CD4-positive, alpha-beta T cell (primary cell): ENCODE measurements at places on chromosomes 16 and 17.

DNA sequence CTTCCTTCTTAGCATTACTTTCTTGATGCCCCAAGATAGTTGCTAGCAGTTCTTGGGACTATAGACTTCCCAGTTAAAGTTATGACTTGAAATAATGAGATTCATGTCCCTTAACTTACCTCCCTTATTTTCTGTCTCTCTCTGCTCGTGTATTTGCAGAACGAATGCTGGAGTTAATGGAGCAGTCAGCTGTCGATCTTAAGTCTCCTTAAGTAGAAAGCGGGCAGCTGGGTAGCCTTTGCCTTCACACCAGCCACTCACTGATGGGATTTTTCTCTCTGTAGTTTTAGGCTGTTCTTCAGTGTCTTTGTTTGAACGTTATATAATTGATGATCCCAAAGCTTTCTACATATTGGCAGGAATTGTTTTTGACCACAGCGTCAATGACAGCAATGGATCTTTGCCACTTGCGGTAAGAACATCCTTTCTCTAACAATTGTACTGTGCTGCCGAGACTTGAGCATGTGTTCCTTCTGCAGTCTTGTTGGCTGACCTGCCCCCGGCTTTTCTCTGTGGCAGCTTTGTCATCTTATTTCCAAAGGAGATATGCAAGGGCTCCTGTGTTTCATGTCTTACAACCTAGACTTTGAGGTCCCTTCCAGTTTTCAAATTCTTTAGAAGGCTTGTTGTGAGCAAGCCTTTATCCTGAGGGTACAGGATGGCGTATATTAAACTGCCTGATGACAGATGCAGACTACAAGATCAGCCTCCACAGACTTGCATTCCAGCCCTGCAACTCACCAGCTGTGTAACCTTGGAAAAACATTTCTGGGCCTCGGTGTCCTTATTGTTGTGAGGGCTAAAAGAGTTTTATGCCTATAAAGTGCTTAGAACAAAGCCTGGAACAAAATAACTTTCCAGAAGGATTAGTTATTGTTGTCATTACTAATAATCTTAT is 25.1 kb upstream of the ABCA3 start:
- no peak for DNase-seq

GRCh38 chr17:14058051-14058450 is 11.3 kb upstream of the COX10 start:
- DNase-seq, result no peak

- no peak for DNase-seq
Observed at GRCh38 chr17:56742601-56743000, 91.1 kb downstream of the C17orf67 start.

DNA sequence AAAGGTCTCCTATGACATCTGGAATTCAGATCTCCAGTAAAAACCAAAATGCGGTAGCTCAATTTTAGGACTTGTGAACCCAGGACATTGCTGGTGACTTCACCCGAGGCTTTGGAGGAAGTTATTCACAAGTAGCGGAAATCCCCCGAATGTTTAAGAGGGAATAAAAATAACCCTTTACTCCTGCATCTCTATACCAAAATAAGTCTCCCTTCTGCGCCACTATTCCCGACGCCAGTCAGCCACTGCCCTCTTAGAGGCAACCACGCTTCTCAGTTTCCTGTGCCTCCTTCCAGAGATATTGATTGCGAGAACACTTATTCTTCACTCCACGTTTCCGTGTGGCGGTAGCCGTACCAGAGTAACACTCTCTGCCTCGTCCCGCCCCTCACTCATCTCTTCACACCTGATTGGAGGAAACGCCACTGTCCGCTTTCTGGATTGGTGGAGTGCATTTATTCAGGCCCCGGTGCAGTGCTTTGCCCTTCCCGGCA is 27.4 kb downstream of the EMP2 start:
- DNase-seq, result peak; percentile 36

- DNase-seq, result no peak
Observed at GRCh38 chr17:34443619-34444469, 80.8 kb upstream of the CCL1 start.

GRCh38 chr17:65967372-65967771 is 224.6 kb downstream of the CEP112 start:
- DNase-seq, result no peak

- no peak for DNase-seq
Observed at GRCh38 chr16:65200857-65201256, 79.0 kb upstream of the CDH11 start.

GRCh38 chr17:82493226-82493781 is 26.2 kb upstream of the FOXK2 start:
- no peak for DNase-seq

DNA sequence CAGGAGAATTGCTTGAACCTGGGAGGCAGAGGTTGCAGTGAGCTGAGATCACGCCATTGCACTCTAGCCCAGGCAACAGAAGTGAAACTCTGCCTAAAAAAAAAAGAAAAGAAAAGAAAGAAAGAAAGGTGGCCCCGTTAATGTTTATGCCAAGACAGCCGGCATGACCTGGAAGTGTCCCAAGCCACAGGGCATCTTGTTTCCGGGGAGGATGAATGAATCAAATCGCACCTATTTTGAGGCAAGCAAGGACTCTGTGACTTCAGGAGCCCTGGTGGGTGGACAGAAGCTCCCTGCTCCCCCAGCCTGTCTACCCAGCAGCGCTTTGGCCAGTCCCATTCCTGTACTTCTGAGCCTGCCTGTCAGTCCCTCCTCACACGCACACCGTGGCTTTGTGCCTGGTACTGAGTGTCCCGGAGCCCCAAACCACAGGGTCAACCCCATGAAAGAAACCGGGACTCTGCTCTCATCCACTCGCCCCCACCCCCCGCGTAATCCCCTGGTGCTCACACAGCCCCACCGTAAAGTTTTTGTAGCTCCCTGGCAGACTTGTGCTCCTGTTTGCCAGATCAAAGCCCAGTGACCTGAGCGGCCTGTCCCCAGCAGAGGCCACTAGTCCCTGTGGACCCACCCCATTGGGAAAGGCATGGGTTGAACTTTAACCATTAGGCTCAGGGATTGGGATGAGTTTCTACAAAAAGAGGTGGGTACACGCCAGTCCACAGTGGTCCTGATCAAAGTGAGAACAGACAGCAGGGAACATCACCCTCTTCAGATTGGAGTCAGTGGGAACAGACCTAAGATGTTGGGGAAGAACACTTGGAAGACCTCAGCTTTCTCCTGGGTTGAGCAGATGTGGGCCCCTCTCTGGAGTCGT is 19.3 kb downstream of the CD2BP2 start:
- DNase-seq, result no peak

DNA sequence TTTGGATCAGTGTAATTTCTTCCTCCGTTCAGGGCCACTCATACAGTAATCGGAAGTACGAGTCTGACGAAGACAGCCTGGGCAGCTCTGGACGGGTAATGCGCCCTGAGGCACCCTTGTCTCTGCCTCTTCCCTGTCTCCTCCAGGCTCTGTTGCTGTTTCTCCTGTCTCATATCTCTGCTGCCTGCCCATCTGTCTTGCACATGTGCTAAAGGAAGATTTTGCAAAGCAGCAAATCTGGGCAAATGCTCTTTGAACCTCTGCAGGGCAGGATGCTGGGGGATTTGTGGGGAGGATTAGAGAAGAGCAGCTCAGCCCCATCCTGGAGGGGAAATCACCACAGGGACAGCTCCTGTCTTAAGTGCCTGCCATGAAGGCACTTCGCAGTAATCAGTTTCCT is 32.4 kb upstream of the POLR3E start:
- no peak for DNase-seq

GRCh38 chr17:21287703-21288449 is 3.4 kb downstream of the MAP2K3 start:
- peak; percentile 92 for DNase-seq

DNA sequence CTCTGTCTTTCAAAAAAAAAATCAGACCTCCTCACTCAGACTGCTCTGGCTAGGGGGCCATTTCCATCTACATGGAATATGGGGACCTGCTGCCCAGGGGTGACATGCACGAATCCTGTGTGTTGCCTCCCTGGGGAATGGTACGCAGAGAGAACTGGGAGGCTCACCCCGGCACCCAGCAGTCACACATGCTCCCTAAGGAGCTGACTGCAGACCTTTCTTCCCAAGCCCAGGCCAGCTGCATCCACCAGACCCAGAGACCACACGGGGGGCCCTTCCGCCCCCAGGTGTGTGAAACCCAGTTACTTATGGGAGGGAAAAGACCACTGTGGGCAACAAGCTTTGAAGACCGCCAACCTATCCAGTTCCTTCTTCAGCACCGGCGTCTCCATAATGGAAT is 7.2 kb upstream of the NLRC3 start:
- no peak for DNase-seq

DNA sequence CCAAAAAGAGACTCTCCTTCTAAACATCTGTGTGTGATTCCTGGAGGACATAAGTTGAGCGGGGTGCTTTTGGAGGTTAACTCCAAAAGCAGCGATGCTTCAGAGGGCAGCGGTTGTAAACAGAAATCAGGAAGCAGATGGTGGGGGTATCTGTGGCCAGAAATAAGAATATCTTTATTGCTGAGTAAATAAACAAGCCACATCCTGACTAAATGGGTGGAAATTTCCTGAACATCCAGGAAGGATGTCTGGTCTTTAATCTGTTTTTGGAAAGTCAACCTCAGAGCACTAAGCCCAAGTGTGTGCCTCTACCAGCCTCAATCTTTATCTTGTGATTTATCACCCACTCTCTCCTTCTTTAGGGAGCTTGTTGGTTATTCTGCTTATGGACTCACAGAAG is 123.3 kb downstream of the CDH13 start:
- DNase-seq, result no peak

- DNase-seq, result no peak
Observed at GRCh38 chr17:47604598-47604927, 45.2 kb upstream of the KPNB1 start.
